ENCODE measurements at places on chromosomes 3 and 15.

- no peak for DNase-seq
Observed at GRCh38 chr3:134620476-134621115, 30.2 kb downstream of the KY start.

DNA sequence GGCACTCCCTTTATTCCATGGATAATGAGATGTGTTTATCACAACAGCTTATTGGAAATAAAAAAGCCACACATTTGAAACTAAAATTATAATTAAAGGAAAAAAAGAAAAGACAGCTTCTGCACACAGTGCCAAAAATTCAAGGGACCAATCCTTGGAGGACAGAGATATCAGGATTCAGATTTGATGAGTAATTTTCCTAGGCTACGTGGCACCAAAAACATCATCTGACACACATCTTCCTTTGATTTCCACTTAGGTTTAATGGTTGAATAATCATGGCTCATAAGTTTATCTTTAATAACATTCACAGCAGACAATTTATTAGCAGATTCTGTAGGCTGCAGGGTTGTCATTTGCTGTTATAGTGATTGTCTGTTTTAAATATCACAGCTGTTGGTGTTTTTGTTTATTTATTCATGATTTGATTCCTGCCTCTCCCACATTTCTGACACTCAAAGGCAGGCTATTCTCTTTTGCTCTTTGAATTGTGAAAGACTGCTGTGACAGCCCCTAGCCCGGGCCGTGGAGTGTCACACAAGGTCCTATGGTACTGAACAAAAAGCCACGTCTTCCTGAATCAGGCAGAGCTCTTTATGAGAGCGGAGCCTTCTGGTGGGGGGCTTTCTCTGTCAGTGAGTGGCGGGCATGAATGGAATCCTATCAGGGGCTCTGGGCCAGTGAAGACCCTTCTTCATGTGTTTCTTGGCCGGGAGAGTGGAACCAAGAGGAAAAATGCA is 708.5 kb downstream of the SQOR start:
- DNase-seq: no peak

DNA sequence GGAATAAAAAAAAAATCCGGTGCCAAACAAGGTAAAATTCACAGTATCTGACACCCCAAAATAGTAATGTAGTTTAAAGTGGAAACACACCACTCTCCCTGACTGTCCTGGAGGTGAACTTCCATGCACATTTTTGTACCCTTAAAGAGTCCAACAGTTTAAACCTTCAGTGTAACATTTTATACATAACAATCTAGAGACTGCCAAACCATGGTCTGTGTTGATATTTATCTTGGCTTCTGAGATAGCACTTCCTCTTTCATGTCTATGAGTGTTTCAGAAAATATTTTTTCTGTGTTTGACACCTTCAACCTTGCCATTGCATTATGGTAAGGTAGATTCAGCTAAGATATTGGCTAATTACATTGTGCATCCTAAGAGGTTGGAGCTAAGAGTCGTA is 13.9 kb downstream of the TMEM45A start:
- DNase-seq: no peak

- no peak for DNase-seq
Observed at GRCh38 chr3:100516232-100516631, 23.8 kb downstream of the TMEM45A start.

GRCh38 chr3:169362868-169363267 is 300.6 kb downstream of the MECOM start:
- no peak for DNase-seq

DNA sequence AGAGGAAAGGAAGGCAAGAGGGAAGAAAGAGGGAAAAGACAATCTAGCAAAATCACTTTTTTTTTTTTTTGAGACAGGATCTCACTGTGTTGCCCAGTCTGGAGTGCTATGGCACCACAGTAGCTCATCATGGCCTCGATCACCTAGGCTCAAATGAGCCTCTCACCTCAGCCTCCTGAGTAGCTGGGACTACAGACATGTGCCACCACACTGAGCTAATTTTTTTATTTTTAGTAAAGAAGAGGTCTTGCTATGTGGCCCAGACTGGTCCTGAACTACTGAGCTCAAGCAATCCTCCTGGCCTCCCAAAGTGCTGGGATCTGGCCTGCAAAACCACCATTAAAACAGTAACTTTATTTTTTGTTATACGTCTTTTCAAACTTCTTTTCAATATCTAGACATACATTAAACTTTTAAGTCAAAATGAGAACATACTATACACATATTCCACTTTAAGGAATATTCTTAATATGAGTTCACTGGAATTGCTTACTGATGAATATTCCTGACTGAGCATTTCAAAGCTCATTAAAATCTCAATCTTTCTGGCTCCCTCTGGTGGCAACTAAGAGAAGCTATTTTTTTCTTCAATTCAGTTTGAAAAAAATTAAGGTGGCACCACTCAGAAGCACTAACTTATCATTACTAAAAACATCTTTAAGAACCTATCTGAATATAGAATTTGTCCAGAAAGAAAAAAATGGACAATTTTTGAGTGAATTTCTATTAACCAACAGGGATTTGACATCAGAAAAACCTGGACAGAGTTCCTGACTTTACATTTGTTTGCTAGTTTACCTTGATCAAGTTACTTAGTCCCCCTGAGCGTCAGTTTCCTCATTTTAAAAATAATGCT is 40.9 kb downstream of the UACA start:
- no peak for DNase-seq

DNA sequence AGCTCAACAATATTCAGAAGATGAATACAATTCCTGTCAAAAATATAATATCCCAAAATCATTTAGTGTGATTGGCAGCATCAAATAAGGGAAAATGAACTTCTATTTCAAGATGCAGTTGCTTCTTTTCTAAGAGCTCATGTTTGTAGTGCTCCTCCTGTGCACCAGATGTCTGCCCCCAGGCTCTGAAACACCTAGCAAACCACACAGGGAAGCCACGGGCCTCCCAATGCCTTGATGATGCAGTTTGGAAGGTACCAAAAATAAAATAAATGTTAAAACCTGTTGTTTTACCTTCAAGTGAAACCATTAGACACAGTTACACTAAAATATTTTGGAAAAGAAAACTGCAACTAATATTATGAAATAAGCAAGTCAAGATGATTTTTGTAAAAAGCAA is 22.2 kb downstream of the CFAP20DC start:
- DNase-seq: no peak

DNA sequence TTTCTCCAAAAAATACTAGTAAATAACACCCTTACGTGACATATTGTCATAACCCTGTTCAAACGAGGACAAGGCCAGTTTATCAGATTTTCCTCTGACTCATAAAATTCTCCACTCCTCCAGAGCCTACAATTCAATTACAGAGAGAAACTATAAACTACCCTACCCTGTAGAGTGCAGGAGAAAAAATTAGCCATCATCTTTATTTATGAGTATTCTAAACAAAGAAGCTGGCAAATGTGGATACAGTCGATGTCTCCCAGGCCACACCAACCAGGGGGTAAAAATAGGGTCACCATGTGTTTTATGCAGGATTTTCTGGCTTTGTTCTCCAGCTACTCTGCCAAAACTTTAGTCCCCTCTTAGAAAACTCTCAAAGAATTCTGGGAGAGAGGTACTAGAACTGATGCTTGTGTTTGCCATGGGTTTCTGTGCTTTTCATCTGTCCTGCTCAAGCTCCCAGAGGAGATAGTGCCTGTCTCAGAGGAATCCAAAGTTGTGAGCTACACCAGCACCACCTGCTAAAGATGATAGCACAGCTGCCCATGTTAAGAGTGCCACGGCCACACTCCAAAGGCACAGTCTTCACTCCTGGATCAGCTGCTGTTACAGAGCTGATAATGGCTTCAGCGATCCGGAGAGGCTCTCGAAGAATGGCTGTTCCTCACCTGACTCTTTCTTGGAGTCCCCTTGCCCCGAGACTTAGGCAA is 150.2 kb downstream of the IMPG2 start:
- no peak for DNase-seq

- DNase-seq: no peak
Observed at GRCh38 chr3:4740397-4741105, 238.7 kb upstream of the BHLHE40 start.

DNA sequence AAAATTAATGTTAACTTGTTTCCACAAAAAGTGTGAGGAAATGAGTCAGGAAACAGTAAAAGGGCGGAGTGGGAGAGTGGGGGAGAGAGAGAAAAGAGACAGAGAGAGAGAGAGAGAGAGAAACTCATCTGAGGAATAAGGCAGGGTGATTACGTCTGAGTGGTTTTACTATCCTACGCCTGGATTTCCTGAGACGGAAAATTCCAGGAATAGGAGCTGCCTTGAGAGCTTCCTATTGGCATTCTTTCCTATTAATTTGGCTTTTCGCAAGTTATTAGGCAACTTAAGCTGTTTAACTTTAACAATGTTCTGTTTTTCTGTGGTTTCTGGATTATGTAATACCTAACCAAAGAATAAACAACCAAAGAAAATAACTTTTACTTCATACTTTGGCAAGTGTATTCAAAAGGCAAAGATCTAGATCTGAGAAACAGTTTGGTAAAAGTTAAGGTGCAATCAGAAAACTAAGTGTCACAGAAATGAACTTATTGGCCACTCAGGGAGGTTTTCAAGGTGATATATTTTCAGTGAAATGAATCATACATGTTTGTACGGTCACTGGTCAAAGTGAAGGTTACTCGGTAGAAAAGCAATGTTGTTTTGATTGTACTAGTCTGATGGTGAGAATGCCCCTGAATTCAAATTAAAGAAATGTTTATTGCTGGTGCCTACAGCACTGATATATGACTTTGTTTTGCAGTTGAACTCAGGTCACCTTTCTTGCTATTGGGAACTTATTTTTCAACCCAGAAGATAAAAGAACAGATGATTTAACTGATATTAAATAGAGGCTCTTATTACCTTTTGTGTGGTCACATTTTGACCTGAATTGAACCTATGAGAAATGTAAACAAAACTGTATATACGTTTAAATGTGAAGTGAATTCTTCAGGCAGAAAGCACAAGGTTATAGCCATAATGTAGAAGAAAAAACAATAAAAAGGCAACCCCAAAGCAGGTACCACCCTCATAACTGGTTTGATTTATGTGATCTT is 39.9 kb upstream of the TNFSF10 start:
- peak; percentile 7 for DNase-seq

- no peak for DNase-seq
Observed at GRCh38 chr15:39462691-39463090, 118.2 kb upstream of the THBS1 start.
